ENCODE measurements at places on chromosomes 12 and 14.

- no peak for DNase-seq
Measured at GRCh38 chr12:94235848-94236247, 87.5 kb downstream of the PLXNC1 start.

GRCh38 chr12:82690006-82690405 lies 3.3 kb downstream of the TMTC2 start:
- DNase-seq, result no peak

- DNase-seq, result no peak
Measured at GRCh38 chr12:129997239-129997638, 93.4 kb upstream of the TMEM132D start.

GRCh38 chr12:60921541-60921940 lies 1325.7 kb downstream of the SLC16A7 start:
- DNase-seq, result no peak

DNA sequence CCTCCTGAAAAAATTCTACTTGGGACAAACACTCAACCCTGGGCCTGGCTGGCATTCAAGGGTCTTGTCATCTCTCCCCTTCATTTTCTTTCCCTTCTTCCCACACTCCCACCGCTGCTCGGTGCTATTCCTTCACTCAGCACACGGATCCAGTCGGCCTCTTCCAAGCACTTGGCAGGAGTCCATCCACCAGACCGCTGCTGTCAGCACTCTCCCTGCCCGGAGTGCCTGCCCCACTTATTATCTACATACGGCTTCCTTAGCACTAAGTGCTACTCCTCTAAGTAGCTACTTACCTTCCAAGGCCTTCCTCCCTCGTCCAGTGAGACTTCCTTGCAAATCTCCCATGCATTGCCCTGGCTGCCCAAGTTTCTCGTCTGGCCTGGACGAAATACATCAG lies 29.8 kb downstream of the CALM1 start:
- no peak for DNase-seq

GRCh38 chr12:96136725-96137378 lies 57.3 kb upstream of the ELK3 start:
- peak; percentile 43 for DNase-seq

- no peak for DNase-seq
Measured at GRCh38 chr14:104732931-104733681, 9.1 kb downstream of the ADSS1 start.

GRCh38 chr12:132909030-132909368 lies 21.6 kb upstream of the CHFR start:
- no peak for DNase-seq

- peak; percentile 34 for DNase-seq
Measured at GRCh38 chr12:6647083-6647604, at the start of gene ACRBP. Gene ACRBP (minus strand): TSS chr12:6647432. CDS start chr12:6647366, 66 bp downstream.

DNA sequence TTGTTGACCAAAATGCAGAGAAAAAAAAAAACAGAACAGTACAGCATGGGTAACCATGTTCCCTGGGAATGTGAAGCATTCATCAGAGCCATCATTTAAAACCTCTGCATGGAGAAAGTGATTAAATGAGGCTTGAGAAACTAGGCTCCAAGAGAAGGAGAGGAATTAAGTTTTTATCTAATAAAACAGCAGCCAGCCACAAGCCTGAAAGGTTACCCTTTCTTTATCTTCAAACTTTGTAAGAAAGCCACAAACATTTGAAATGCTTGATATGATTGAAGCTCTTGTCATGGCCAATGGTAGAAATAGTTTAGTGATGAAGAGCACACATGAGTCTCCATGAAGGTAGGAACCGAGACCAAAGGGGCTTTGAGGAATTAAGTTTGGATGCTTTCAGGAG lies 144.9 kb upstream of the SYT1 start:
- no peak for DNase-seq

DNA sequence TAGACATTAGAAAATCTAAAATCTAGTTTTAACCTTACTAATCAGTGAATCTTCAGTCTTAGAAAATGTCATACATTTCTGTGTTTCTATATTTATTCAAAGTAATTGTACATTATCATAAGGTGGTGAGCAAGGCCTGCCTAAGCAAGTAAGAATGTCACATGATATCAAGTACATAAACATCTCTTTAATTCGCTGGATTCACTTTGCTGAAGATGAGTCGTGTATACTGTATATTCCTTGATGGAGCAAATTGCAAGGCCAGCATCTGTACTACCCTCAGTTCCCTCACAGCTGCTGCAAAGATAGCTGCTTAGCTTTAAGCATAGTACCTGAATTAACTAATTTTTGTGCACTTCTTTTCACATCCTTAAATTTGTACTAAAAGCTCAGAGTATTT lies 8.5 kb upstream of the AK7 start:
- DNase-seq, result no peak

DNA sequence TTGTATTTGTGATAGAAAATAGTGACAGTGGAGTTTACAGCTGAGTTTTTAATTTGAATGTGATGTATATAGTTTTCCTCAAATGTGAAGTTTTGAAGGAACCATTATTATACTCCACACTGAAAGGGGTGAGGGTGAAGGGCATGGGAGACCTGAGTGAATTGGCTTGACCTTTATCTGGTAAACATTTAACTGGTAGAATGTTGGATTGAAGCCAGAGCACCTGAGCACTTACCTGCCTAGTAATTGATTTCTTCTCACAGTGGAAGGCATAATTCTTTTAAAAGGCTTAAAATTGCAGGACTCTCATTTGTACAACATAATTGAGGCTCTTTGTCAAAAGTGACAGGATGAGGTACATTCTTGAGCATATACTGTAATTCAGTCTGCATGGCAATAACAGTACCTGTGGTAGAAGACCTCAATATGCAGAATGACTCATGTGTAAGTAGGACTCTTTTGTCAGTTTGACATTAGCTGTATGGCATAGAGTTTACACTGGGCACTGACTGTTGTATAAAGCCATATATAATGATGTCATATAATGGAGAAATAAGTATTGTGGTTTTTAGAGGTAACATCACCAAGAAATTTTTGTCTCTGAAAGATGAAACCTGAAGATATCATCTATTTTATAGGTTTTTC lies 309.6 kb downstream of the TMTC2 start:
- peak; percentile 60 for DNase-seq

GRCh38 chr14:73714656-73715081 lies 485 bp upstream of the PNMA1 start:
- DNase-seq, result no peak

GRCh38 chr12:103806803-103807202 lies 34.2 kb downstream of the NT5DC3 start:
- no peak for DNase-seq

GRCh38 chr12:95337146-95337545 lies 119.5 kb downstream of the VEZT start:
- DNase-seq, result no peak

GRCh38 chr12:3045494-3045893 lies 31.7 kb upstream of the TSPAN9 start:
- no peak for DNase-seq

DNA sequence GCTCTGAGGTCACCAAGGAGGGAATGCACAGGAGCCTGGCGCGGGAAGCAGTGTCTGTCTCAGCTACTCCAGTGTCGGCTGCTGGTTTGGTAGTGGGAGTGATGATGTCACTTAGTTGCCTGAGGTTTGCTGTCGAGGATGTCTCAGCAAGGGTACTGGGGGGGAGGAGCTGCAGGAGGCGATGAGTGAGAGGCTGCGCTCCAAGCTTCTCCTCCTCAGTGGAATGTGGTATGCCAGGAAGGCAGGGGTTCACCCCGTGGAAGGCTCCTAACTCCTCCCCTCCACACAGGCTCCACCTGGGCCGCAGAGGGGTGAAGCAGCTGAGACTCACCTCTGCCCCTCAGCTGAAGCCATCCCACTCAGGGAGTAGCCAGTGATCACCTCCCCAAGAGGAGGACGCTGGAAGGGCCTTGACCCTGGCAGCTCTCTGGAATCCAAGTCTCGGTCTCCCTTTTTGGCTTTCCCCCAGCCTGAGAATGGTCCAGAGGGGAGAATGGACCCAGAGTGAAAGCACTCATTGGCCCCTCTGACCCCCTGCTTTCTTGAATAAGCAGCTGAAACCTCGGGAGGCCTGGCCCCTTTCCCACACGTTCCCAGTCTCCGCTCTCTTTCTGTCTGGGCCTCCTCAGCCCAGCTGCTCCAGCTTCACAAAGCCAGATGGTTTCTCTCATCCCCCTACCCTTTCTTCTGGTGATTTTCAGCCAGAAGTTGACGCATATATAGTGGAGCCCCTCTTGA lies 178.9 kb upstream of the FKBP4 start:
- DNase-seq, result no peak

GRCh38 chr12:15208871-15209656 lies 12.2 kb downstream of the RERG start:
- no peak for DNase-seq

- DNase-seq, result no peak
Measured at GRCh38 chr12:78390920-78391319, 473.7 kb upstream of the SYT1 start.

GRCh38 chr12:65885716-65886115 lies 61.4 kb downstream of the HMGA2 start:
- no peak for DNase-seq

DNA sequence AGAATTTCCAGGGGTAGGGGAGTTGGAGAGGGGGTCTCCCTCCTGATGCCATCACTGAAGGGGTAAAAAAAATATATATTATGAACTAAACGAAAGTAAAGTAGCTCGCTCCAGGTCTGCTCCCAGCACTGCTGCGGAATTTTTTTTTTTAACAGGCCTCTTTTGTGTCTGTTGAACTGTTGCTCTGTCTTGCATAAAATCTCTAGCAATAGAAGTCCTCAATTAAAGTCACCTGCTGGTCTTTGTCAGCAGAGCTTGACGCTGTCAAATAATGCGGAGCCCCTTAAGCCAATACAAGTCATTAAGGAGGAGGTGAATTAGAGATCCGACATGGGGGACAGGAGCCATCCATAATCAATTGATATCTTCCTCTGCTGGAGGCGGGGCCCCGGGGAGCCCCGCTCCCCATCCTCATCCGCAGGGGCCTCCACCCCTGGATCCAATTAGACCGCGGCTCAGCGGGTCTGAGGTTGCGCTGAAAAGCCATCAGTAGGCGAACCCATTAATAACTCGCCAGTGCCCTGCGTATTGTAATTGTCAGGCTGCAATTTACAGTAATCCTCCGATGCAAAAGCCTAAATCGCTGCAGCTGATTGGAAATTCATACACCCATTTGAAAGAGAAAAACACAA lies 85.6 kb downstream of the DICER1 start:
- DNase-seq, result no peak

GRCh38 chr14:59148334-59148900 lies 40.0 kb upstream of the DAAM1 start:
- DNase-seq, result no peak

DNA sequence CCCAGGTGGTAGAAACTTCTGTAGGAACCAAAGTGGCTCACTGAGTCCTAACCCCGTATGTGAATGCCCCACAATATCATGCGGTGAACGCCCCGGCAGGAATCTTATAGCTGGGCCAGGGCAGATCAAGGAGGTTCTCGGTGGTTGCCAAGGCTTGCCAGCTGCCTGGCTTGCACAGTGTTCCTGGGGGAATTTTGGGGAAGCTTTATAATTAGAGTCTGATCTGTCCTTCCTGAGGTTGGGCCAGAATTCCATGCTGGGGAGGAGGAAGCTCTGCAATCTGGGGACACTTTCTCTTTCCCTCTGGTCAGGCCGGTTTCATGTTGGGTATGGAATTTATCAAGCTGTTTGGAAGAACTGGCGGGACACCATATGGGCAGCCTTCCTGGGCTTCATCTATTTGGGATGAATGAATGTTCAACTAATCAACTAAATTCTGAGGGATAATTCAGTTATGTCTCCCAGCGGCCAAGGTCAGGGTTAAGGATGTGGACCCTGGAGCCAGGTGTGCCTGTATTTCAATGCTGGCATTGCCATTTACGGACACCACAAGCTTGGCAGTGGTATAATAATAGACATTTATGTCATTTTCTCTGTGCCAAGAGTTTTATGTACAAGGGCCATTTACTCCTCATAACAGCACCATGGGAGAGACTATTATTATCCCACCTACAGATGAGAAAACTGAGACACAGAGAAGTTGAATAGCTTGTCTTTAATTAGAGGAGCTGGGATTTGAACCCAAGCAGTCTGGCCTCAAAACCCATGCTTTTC lies 54.3 kb downstream of the SVOP start:
- DNase-seq, result no peak

DNA sequence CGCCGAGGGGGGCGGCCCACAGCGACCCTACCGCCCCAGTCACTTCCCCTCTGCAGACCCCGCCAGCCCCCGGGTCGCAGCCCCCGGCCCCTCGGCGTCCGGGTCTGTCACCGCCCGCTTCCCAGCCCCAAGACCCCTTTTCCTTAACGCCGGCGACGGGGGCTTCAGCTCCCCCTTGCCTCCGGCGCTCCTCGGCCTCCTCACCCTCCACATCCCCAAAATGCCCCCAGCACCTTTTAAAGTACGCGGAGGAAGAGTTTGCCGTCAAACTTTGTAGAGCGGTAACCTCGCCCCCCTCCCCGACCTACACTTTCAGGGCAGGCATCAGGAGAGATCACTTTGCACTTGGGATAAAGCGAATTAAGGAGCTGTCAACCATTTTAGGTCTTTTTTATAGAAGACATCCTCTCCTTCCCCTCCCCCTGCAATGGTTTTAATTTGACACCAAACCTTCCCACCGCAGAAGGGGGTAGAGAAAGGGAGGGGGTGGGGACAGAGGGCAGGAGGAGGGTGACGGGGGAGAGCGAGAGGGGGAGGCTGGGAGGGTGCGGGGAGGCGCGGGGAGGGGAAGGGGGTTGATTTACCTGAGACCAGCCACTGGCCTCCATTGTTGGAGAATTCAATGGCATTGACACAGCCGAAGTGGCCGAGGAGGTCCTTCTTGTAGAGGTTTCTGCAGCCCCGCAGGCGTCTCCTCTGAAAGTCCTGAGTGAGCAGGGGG lies 578 bp downstream of the DCAF5 start:
- DNase-seq, result peak; percentile 61

DNA sequence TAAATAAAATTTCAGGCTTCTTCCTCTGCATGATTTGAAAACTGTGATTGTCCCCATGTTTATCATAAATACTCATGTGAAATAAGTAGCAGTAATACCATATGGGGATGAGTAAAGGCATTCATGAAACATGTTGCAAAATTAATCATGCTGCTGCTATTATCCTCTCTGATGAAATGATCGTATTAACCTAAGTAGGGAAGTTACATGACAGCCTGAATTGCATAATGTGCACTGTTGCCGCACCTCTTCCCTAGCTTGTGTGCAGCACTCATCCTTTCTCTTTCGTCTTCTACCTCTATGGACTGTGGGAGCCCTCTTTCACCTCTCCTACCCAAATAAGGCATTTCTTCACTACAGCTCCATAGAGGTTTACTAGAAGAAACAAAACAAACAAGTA lies 367.6 kb downstream of the SOX5 start:
- no peak for DNase-seq

Data from activated CD4-positive, alpha-beta T cell treated with anti-CD3 and anti-CD28 coated beads, Interleukin-2, Interleukin-6, amounts not matched to agents 100 ng/mL and 50 ng/mL, durations not matched to agents 16 hours and 8 hours (primary cell).